ENCODE measurements at places on chromosomes 7 and 10.

DNA sequence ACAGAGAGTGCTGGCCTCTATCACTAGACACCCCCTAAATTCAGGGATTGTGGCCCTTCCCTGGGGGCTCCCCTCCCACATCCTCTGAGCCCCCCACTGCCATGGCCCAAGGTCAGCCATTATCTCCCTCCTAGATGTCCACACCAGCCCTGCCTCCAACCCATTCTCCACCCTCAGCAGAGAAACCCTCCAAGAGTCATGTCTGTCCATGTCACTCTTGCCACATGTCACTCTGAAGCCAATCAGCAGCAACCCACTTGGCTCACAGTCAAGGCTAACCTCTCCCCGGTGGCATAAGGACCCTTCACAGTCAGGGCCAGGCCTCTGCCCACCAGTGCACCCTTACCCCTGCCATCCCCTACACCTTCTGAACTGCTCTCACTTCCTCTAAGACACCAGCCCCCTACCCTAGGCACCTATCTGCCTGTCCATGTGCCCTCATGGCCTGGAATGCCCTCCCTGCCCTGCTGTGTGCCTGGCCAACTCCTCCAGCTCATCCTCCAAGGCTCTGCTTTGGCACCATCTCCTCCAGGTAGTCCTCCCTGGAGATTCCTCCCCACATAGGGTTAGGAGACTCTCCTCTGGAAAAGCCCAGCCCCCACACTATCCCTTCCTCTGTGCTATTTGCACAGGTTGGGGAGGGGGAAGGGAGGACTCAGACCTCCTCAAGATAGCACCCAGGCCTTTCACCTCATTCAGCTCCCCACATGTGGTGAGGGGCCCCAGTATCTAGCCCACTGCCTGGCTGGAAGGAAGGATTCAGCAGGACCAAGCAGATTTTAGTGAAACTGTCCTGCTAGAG lies 83.7 kb downstream of the GRID1 start:
- no peak for DNase-seq

DNA sequence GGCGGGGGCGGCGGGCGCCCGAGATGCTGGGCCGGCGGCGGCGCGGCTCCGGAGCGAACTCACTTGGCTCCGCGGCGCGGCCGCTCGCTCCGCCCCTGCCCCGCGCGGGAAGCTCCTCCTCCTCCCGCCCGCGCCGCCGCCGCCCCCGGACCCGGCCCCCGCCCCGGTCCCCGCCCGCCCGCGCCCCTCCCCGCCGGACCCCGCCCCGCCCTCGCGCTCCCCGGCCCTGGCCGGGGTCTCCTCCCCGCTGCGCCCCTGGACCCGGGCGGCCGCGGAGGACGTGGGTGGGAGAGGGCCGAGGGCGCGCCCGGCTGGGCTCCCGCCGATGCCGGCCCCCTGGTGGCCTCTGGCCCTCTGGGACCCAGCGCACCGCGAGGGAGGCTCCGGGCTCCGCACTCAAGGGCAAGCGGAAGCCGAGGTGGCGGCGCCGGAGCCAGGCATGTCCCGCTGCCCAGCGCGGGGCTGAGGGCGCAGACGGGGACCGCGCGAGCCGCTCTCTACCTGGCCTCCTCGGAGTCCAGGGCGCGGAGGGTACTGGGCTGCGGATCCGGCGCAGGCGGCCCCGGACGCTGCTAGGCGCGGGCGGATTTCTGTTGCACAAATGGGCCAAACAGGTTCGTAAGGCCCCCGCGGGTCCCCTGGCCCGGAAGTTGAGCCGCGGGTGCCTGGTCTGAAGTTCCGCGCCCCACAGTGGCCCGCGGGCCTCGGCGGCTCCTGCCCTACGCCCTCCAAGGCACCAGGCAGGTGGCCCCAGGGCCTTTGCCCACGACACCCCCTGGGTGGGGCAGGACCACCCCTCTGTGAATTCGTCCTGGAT lies at the start of gene TCERG1L:
Gene TCERG1L (minus strand): TSS at position 61 of the 817 bp plus-strand sequence. CDS start 86 bp downstream, outside the sequence.
- DNase-seq, result no peak

- peak; percentile 25 for DNase-seq
Measured at GRCh38 chr10:88270871-88271713, 312.0 kb downstream of the RNLS start.

- no peak for DNase-seq
Measured at GRCh38 chr7:24406053-24406788, 122.2 kb downstream of the NPY start.

- DNase-seq, result no peak
Measured at GRCh38 chr7:128827248-128827958, 2.8 kb upstream of the FLNC start.

GRCh38 chr10:24465124-24465874 lies 256.4 kb downstream of the KIAA1217 start:
- DNase-seq, result no peak

GRCh38 chr10:73625004-73625883 lies 16.0 kb downstream of the MYOZ1 start:
- no peak for DNase-seq

DNA sequence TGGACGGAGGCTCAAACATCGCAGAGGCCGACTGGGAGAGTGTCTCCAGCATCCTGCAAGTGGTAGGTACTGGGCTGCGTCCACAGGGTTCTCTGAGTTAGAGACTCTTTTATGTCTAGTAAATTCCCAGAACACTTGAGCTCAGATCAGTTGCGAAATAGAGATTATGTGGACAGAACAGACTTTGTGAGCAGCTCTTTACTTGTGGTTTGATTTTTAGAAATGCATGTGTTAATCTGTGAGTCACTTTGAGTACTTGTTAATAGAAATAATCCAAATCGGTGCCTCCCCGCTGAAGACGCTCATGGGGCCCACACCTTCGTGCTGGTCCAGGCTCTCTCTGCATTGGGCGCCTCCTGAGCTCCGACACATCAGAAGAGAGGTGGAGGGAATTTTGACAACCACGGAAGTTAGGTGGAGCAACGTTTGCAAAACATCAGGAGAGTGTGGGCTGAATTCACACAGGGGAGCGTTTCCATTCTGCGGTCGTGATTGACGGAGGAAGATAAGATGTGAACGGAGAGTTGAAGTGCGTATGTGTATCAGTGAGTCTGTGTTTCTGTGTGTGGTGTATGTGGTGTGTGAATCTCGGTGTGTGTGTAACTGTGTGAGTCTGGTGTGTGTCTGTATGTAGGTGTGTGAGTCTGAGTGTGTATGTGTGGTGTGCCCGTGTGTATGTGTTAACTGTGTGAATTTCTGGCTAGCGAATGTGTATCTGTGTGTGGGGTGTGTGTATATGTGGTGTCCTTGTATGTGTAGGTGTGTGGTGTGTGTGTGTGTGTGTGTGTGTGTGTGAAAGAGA lies 32.1 kb downstream of the PFKP start:
- DNase-seq, result no peak

- DNase-seq, result peak; percentile 25
Measured at GRCh38 chr7:142603870-142604448, 145.3 kb upstream of the PRSS1 start.

GRCh38 chr7:74542558-74543117 lies 88.9 kb downstream of the GTF2IRD1 start:
- no peak for DNase-seq

DNA sequence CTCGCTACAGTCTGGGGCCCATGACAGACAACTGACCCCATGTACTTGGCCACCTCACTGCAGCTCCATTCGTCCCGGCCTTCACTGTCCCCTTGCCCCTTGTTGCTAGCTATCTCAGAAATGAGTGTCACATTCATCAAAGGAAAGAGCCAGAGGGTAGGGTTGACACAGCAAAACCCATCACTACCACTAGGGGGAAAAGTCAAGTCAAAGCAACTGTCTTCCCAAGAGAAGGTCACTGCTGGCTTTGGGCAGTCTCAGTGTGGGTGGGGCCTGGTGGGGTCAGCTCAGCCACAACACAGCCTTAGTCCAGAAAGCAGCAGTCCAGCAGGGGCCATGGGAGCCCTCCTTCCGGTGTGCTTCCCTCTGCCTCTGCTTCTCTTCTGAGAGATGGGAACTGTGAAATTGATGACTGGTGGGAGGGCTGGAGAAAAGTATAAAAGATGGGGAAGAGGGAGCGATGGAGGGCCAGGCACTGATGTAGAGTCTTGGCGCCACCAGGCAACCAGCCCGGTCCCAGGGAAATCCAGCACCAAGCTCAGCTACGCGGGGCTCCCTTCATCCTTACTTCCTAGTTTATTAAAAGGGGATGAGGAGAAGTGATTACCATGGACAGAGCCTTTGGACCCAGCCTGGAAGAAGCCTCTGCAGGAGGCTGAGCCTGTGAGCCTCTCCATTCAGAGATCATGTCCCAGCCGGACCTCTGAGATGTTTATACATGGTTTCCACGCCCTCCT lies 58.0 kb downstream of the PLXNA4 start:
- no peak for DNase-seq

- no peak for DNase-seq
Measured at GRCh38 chr7:43584195-43584586, 1.3 kb downstream of the STK17A start.

DNA sequence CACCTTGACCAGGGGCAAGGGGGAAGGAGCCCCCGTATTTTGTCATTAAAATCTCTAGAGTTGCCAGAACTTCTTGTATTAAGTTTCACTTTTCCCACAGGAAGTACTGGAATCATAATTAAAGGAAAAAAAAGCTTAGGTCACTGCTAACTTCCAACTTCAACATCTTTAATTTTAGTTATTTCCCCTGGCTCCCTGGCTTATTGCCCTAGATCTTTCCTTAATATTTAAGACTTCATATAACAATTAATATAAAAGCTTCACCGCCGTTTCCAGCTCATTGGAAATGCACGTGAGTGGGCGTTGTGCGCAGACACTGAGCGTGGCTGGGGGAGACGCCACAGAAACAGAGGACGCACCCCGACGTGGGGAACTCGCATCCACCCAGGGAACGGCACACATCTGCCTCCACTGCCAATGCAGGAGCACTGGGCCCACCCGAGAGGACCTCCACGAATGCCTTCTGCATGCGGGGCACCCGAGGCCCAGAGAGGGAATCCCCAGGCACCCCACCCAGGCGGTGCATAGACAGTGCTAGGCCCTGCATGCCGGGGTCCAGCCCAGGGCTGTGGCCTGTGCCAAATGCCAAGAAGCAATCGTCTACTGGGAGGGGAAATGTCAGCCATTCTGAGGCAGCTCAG lies 72.2 kb downstream of the ADARB2 start:
- DNase-seq, result no peak

DNA sequence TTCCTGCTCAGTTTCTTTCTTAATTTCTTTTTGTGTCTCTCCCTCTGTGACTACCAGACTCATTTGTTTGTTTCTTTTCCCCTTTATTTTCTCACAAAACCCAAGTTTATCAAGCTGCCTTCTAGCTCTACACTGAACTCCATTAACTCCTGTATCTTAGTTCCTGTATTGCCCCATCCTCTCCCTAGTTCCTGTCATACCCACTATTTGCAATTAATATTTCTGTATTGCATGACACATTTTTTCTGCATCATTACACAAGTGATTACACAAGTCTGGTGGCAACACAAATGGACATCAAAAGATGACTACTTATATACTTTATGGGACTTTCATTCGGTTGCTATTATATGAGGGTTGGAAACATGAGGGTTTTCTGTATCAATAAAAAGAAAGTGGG lies 26.9 kb upstream of the OR9A4 start:
- DNase-seq, result no peak

GRCh38 chr10:128793726-128794655 lies 667.8 kb upstream of the MKI67 start:
- DNase-seq, result no peak

All from T-helper 22 cell (primary cell).